ENCODE measurements at places on chromosomes 1 and 21.

DNA sequence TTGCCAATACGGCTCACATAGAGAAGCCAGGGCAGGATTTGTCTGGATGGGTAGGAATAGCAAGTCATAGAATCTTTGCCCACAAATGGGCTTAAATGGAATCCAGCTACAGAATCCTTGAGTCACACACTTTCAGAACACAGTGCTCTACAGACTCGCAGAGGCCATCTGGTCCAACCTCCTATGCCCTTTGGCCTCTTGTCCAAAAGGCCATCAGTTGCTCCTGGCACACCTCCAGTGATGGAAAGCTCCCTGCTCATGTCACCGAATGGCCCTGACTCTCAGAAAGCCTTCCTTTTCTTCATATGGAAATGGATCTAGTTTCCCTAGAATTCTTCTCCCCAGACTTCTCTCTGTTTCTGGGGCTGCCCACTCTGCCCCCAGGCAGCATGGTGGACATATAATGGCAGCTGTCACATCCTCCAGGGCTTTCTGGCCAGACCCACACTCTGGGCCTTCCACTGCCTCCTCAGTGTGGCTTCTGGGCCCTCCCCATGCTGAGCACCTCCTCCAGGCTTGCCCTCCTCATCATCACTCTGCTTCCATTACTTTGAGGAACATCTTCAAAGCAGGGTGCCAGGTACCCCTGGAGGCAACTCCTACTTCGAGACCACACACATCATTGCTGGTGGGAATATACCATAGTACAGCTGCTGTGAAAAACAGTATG lies 33.6 kb upstream of the TRABD2B start:
- no peak for DNase-seq

DNA sequence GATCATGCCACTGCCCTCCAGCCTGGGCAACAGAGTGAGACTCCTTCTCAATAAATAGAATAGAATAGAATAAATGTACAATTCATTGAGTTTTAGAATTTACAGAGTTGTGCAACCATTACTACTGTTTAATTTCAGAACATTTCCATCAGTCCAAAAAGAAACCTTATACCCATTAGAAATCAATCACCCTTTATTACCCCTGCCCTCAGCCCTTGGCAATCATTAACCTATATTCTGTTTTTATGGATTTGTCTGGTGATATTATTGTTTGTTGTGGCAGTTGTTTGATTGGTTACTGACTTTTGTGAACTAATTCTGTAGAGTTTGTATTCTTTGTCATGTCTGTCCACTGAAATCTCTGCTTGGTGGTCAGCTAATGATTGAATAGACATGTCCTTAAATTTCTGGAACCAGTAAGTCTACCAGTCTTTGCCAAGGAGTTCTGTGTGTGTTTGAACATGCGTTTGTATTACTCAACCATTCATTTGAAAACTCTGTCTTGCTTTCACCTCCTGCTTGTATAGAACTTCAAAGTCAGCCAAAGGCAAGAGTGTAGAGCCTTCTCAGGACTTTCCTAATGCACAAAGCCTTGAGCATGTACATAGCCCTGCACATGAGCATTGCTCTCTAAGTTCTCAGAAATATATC lies 208.8 kb downstream of the GPR52 start:
- no peak for DNase-seq

GRCh38 chr1:164310166-164310565 lies 248.8 kb upstream of the PBX1 start:
- DNase-seq, result no peak

- no peak for DNase-seq
These were observed 236.2 kb upstream of the KAZN start for GRCh38 chr1:14362331-14362730.

DNA sequence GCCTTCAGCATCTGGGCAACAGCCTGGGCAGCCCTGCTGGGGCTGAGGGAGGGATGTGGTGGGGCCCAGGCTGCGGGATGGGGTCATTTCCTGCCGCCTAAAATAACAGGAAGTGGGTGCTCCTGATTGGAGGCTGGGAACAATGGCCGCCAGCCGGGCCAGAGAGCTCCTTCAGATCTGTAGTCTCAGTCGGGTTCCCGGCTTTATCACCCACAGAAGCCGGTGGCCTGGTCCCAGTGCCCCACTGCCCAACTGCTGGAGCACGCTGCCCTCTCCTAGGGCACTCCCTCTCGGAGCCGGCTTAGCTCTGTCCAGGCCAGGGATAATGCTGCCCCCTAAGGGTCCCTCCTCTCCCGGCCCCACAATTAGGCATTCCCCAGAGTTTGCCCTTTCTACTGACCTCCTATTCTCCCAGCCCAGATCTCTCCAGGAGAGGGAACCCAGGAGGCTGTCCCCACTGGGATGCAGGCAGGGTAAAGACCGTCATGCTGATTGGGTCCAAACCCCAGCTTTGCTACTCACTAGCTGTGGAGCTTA lies 5.1 kb downstream of the MAP7D1 start:
- no peak for DNase-seq

GRCh38 chr1:217117973-217118465 lies 394.8 kb upstream of the ESRRG start:
- DNase-seq, result no peak

- no peak for DNase-seq
These were observed 46.8 kb downstream of the USP24 start for GRCh38 chr1:55168353-55168752.

DNA sequence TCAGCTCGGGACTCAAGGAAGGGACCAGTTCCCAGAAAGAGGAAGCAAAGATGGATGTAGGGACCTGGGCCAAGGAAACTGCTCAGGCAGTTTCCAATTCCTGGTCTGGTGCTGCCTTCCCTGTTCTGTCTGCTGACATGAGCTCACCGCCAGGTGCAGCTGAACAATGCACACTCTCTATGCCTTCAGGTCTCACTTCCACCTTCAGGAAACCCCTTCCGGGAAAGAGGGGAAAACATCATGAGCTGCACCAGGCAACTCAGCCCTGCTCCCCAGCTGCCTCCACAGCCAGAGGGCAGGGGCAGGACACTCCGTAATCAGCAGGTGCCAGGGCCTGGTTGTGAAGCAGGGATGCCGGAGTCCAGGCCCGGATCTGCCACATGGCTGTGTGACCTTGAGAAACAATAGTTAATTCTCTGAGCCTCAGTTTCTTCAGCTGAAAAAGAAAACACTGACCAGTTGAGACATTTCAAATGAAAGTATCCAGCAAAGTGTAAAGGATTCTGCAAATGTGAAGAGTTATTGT lies 27.8 kb downstream of the SMIM12 start:
- DNase-seq, result no peak

GRCh38 chr1:221530791-221531190 lies 211.1 kb downstream of the DUSP10 start:
- no peak for DNase-seq

- DNase-seq, result peak; percentile 39
These were observed 8.5 kb downstream of the FBXO2 start for GRCh38 chr1:11645670-11646265.

GRCh38 chr1:11057477-11057876 lies 2.3 kb downstream of the SRM start:
- no peak for DNase-seq

- no peak for DNase-seq
These were observed 870 bp downstream of the KRTAP10-8 start for GRCh38 chr21:44612669-44613229.

DNA sequence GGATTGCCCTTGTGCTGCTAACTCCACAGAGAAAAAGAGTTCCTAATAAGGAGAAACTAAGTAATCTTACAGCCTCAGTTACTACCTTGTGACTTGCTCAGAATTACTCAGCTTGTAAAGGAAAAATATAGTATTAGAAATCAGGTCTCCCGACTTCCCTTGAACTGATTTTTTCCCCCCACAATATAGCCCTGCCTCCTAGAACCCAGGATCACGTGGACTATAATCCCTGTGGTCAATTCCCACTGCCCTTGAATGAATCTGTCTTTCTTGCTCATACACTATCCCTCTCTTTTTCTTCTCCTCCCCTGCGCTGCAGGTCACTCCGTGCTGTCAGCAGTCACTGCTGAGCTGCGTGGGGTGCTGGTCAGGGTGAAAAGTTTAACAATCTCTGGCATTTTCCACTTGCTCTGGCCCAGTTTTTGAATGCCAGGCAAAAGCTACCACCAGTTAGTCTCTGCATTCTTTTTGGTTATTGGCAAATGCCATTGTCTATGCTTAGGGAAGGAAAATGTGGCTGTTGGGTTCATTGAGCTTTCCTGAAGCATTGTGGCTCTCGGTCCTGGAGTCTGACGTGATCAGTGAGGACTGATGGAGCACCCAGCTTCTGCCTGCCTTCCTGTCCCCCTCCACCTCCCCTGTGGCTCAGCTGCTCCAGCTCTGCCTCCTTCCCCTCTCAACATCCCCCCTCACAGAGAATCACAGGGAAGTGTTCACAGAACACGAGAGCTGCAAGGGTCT lies 1.9 kb upstream of the MYOC start:
- no peak for DNase-seq

DNA sequence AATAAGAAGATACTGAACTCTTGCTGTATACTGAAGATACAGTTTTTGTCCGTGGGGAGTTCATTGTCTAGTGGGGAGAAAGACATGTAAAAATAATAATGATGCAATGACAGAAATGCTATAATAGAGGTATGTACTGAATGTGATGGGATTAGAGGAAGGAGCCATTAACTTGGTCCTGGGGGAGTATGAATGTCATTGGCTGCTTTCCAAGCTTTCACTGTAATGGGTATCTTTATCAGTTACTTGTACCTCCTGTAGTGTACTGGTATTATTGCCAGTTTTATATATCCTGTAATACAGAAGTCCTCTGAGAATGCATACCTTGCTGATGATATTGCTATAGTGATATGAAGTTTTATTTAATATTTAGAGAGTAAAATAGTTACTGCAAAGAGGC lies 7.4 kb downstream of the BTBD8 start:
- DNase-seq, result peak; percentile 87

- DNase-seq, result no peak
These were observed 27.2 kb upstream of the KIAA0040 start for GRCh38 chr1:175219774-175220173.

DNA sequence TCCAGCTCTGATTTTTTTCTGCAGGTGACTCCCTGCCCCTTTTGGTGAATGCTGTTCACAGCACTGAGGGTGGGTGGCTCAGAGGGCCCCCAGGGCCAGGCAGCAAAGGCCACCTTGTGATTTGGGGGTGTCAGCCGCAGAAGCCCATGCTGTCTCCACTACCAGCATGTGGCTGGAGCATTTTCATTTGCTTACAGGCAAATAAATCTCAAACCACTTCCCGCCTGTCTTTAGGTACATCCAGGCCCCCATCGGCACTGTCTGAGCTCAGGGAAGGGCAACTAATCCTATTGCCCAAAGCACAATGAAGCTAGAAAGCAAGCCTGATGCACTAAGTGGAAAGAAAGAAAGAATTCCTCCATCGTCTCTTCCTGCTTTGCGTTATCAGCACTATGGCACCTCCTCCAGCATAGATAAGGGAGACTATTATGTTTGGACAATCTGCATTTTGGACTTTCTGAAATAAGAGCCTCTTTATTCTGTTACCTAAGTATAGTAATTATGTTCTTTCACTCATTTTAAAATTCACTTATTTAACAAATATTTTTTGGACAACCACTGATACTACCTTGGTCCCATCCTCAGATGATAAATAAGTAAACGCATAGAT lies 100.5 kb upstream of the TLR5 start:
- DNase-seq, result no peak

GRCh38 chr1:229972600-229973296 lies 94.3 kb upstream of the GALNT2 start:
- DNase-seq, result no peak

DNA sequence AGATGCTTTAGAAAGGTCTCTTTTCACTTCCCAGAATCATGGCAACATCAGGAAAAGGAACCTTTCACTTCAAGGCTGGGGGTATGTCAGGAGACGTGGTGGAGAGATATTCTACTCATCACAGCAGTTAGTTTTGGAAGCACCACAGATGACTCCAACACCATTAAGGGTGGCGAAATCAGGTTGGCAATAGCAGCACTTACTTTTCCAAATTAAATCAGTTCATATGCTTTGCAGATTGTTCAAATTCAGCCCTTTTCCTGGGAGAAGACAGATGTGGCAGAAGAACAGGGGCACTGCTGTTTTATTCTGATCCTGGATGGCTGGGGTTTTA lies 79.0 kb downstream of the RUNX1 start:
- DNase-seq, result no peak

DNA sequence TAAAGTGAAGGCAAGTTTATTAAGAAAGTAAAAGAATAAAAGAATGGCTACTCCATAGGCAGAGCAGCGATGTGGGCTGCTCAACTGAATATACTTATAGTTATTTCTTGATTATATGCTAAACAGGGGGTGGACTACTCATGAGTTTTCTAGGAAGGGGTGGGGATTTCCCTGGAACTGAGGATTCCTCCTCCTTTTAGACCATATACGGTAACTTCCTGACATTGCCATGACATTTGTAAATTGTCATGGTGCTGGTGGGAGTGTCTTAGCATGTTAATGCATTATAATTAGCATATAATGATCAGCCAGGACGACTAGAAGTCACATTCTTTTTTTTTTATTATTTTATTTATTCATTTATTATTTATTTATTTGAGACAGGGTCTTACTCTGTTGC lies 46.4 kb upstream of the BARHL2 start:
- no peak for DNase-seq

DNA sequence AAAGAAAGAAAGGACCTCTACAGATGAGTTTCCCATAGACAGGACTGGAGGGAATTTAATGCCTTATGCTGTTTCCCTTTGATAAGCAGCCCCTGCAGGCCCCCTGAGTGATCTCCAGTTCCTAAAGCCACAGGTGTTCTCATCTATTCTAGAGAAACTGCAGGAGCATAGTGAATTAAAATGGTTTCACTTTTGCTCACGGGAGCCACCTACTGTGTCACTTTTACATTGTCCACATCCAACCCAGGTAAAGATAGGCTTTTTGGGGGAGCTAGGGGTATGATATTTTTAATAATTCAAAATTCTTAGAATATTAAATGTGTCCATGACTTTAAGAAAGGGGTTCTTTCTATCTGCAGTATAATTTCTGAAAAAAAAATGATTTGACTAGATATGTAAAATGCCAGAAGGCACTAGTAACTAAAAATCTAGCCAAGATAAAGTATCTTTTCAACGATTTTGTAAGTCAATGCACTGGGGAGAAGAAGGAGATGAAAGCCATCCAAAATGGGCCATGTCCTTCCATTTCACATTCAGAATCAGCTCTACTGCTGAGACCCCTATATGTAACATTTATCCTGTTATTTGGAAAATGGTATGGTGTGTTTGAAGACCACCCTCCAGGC lies 267.3 kb upstream of the DUSP10 start:
- no peak for DNase-seq

- DNase-seq, result no peak
These were observed 25.1 kb downstream of the WARS2 start for GRCh38 chr1:119115311-119115710.

Data from SK-N-MC (cell line).